GM12892 (cell line): ENCODE measurements at places on chromosomes 1 and 21.

DNA sequence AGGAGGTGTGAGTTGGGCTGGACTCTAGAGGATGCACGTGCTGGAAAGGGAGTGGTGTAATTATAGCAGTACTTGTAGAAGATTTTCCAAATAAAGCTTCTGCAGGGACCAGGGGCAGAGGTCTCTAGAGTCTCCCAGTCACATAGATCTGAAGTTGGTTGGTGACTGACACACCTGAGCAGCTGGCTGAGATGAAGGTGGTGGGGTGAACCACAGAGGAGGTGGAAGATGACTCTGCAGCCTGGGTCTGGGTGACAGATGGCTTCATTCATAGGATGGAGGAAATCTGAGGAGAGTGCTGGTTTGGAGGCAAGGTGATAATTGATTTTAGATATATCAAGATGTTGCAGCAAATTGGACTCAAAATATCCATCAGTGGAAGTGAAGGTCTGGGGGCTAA, 178.9 kb upstream of the IVNS1ABP start:
- DNase-seq, result no peak

- DNase-seq, result no peak
These were observed 35.9 kb downstream of the MAB21L3 start for GRCh38 chr1:116147114-116147510.

- DNase-seq, result no peak
These were observed 33.3 kb downstream of the RGL1 start for GRCh38 chr1:183838221-183838620.

GRCh38 chr1:85463731-85464496, 1.0 kb downstream of the DDAH1 start:
- DNase-seq, result peak; percentile 12

DNA sequence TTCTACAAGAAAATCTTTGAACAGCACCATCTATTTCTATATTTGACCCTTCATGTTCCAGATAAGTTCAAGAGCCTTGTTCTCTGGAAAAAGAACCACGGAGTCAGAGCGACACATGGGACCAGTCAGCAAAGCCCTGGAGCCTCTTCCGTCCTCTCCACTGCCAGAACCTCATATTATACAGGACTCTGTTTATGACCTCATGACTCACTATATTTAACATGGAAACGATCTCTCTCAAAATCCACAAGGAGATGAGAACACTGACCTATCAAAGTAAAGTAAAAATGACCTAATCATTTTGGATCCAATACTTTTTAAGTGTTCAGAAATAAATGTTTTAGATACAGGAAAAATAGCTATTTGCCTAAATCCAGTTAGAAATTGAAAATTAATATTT, 124.6 kb upstream of the KRTAP19-8 start:
- DNase-seq, result no peak

DNA sequence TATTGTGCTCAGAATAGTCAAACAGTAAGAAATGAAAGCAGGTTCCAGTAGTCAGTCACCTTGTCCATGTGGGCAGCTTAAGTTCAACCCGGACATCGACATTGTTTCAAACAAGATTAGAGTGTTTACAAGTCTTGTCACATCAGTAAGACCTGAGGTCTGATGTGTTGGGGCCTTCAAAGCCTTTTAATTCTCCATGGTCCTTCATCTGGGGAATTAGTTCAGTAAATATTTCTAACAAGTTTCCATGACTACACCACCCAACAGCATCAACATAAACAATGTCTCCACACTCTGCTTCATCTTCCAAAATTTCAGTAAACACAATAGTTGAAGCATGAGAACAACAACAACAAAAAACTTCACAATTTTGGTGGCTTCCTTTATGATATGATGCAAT, 15.1 kb upstream of the ADORA1 start:
- DNase-seq, result no peak
